ENCODE measurements at places on chromosomes 7 and 10.

- no peak for DNase-seq
These were observed 25.4 kb upstream of the GATAD1 start for GRCh38 chr7:92421676-92422435.

DNA sequence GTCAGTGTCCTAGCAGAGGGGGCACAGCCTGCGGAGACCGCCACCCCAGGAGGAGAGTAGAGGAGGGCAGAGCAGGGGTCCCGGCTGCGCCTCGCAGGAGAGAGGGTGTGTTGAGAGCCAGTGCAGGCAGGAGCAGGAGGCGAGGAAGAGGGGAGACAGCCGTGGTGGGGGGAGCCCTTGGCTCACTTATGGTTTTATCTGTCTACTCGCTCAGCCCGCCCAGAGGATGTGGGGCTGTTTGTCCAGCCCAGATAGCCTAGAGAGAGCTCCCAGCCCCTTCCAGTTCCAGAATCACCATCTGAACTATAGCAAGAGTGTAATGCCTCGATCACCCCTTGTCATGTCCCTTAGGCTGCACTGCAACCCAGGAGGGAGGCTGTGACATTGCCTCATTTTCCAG is 26.6 kb downstream of the SLC29A3 start:
- no peak for DNase-seq

GRCh38 chr10:56599201-56599600 is 238.1 kb upstream of the ZWINT start:
- DNase-seq: no peak

DNA sequence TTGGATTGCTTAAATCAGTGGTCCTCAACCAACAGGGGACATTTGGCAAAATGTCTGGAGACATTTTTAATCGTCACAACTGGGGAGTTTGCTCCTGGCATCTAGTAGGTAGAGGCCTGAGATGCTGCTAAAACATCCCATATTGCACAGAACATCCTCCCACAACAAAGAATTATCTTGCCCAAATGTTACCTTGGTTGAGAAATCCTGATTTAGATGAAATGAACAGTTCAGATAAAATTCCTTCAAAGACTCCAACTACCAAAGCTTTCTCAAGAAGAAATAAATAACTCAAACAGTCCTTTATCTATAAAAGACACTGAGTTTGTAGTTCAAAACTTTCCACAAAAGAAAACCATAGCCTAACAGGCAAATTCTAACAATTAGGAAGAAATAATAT is 160.9 kb downstream of the SNX13 start:
- no peak for DNase-seq

- peak; percentile 63 for DNase-seq
These were observed 479.9 kb upstream of the AKR1E2 start for GRCh38 chr10:4345877-4346646.

DNA sequence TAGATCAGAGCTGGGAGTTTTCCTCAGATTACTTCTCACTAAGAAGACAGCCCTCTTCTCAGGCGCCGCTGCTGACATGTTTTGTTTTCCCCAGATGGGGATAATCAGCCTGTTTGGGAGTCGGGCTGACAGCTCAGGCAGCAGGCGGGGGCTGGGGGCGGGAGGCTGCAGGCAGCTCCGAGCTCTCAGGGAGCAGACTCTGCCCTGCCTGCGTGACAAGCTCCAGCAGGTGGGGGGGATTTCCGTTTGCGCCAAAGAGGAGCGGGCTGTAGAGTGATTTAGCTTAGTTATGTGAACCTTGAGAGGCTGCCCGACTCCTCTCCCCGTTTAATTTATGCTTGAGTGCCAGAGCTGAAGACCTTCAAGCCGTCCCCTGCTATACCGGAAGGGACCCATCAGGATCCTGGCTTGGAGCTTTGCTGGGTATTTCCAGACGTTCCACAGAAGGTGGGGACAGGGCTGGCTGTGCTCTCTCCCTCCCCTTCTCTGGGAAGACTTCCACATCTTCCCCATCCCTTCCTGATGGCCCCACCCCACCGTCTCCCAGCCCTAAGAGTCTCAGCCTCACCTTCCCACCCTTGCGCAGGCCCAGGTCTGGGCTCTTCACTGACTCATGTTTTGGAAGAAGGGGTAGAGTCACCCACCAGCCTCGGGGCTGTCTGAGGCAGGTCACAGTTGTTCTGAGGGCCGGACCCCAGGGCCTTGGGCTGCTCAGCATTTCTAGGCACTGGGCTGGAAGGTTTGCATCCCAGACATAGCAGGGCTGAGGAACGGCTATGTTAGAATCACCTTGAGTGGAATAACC is 24.7 kb upstream of the ADCYAP1R1 start:
- DNase-seq: peak; percentile 10

GRCh38 chr10:67606572-67606971 is 89.4 kb downstream of the CTNNA3 start:
- peak; percentile 74 for DNase-seq

- DNase-seq: no peak
These were observed 108.4 kb upstream of the SEMA3A start for GRCh38 chr7:84302949-84303348.

- no peak for DNase-seq
These were observed 30.6 kb upstream of the DLD start for GRCh38 chr7:107860279-107860961.

GRCh38 chr7:35035511-35035961 is 1.7 kb downstream of the DPY19L1 start:
- DNase-seq: peak; percentile 31

DNA sequence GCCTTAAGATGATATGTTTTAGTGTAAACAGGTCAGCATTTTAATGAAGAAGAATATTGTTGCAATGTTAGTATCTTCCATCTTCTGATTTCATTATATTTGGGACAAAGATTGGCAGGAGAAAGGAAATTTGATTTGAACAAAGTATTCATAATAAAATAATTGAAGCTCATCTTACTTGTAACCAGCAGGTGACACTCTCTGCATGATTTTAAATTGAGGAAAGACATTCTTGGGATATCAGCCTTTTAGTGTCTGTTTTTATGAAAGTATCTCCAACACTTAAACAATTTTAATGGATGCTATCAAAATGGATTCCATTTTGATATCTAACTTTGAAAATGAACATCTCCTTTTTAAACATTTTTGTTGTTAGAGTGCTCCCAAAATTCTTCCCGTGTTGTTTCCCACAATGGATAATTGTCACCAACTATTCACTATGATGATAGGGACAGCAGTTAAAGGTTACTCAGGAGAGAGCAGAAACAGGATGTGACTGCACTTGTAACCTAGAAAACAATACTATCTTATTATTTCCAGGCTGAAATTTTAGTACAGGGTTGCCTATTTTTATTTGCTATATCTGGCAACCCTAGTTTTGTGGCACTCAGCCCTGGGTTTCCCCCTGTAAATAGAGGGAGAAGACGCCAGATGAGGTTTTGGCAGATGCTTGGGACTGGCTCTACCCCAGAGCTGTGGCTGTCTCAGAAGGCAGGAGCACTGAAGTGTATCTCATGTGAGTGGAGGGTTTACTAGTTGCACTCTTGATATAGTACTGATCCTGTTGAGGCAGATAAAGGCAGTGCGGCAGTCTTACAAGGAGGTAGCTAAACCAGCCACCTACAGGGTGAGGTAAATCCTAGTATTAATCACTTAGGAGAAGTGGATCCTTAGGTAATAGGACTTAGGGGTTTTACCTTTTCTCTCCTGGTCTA is 31.0 kb upstream of the ABCB4 start:
- peak; percentile 34 for DNase-seq

- no peak for DNase-seq
These were observed 26.8 kb upstream of the HDAC9 start for GRCh38 chr7:18468795-18469194.

- peak; percentile 87 for DNase-seq
These were observed 29.3 kb downstream of the TNS3 start for GRCh38 chr7:47552621-47553020.

GRCh38 chr7:155467846-155468784 is 10.2 kb downstream of the EN2 start:
- DNase-seq: no peak

DNA sequence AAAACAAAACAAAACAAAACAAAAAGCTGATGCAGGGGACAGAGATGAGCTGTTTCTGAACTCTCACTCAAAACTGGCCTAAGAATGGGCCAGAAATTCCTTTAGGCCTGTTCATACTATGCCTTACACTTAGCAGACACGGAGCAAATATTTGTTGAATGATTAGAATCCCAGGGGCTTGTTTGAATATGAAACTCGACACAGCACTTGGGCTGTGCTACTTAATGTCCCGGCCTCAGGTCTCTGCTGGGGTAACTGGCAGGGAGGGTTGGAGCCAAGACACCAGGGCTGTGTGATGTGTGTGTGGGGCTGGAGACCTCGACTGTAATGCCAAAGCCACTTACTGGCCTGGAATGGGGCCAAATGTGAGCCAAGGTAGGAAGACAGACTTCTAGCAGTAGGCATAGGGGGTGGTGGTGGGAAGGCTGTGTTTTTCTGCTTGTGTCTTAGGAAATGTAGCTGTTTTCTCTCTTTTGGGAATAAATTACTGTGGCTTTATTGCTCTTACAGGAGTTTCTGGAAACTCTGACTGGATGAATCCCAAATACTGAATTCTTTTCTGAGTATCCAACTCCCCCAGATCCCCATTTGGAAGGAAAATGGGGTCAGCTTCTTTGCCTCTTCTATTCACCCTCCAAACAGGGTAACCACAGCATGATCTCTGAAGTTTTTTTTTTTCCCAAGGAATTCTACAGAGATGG is 66.7 kb downstream of the EMX2 start:
- peak; percentile 88 for DNase-seq

- DNase-seq: no peak
These were observed 411 bp upstream of the SNX10 start for GRCh38 chr7:26291251-26291650.

GRCh38 chr7:1346851-1347250 is 112.4 kb downstream of the MICALL2 start:
- no peak for DNase-seq

GRCh38 chr7:52811537-52811936 is 223.9 kb upstream of the POM121L12 start:
- DNase-seq: no peak

- DNase-seq: no peak
These were observed 43.1 kb upstream of the GATAD1 start for GRCh38 chr7:92404170-92404614.

GRCh38 chr10:48383393-48383792 is 76.9 kb downstream of the MAPK8 start:
- DNase-seq: no peak
